Tibial artery (tissue), 4 donors: ENCODE measurements at places on chromosomes 5 and 9.
A peak's percentile ranks its signal among the peaks of the same experiment; 100 is the strongest.

- DNase-seq, result no peak
Measured at GRCh38 chr5:96977228-96977627, 41.3 kb downstream of the LNPEP start.

DNA sequence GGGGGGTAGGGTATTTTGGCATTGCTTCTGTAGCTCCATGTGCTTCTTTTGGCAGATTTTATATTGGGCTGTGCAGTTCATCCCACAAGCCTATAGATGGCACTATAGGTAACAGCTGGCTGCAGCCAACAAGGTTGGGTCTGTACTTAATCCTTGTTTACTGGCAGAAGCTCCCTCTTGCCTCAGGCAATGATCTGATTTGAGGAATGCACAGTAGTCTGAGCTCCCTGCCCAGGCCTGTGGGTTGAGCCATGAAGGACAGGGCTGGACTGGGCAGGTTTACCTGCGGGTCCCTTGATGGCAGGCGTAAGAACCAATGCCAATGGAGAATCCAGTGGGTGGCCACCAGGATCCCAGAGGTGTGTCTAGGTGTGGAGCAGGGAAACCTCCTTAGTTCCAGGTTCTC is 11.7 kb upstream of the OR1J2 start:
- DNase-seq, result no peak

DNA sequence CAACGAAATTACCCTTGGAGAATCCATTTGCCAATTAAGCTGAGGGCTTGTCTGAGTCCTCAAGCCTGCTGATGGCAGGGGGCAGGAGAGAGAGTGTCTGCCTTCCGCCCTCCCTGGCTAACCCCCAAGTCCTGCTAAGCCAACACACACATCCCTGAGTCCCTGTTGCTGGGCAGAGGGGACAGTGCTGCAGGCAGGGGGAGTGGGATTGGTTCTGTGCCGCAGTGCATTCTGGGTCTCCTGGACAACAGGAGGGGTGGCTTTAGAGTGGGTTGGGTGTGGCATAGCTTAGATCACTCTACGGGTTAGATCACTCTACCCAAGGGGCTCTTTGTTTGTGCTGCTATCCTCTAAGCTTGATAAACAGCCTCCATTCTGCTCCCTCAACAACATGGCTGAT is 427.7 kb downstream of the CDK5RAP2 start:
- no peak for DNase-seq

DNA sequence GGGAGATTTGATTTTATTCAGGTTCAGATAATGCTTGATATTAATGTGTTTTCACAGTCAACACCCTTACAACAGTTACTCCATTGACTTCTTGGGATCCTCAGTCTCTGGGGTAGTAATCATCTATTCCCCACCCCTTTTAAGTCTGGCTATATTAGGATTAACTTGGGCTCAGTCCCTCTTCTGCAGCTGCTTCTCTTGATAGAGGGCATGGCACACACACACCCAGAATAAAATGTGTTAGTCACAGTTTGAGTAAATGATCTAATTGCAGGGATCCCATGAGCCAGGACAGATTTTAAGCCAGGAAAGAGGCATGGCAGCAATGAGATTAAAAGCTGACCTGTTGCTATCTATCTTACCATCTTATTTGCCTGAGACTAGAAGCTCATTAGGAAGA is 53.7 kb upstream of the VLDLR start:
- no peak for DNase-seq

GRCh38 chr9:133050142-133050541 is 11.6 kb upstream of the CEL start:
- DNase-seq, result no peak

DNA sequence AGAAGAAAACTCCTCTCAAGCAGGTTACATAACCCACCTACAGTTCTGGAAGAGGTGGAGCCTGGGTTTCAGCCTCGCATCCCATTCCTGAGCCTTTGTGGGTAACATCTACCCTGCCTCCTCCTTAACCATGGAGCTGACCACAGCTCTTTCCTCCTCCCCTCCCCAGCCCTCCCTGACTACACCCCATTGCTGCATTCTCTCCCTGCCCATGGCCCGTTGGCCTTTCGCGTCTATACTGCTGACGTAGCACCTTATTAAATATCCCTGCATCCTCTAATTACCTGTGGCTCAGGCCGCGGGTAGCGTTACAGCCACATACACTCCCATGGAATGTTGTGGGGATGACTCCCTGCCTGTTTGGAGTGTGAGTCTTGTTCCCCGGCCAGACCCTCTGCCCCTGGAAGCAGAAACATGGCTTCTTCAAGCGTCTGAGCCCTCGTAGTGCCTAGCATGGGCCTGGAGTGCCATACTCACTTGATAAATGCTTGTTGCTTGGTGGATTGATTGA is 72.8 kb downstream of the WWC1 start:
- peak; percentile 51 for DNase-seq

DNA sequence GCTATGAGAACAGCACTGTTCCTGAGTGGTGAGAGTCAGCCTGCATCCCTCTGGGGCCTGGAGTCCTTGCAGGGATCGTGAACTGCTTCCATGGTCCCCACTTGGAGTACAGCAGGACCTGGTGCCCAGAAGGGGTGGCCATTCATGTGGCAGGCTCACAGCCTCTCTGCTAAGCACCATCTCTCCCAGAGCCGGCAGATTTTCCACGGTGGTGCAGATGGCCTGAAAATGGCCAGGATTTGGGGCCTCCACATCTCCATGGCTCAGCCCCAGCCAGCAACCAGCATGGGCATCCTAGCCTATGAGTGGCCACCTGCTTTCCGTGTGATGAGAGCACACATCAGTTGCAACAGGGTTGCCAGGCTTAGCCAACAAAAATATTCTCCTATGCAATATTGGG is 33.9 kb upstream of the SEMA4D start:
- peak; percentile 23 for DNase-seq

GRCh38 chr9:11233696-11234095 is 620.9 kb upstream of the PTPRD start:
- no peak for DNase-seq

DNA sequence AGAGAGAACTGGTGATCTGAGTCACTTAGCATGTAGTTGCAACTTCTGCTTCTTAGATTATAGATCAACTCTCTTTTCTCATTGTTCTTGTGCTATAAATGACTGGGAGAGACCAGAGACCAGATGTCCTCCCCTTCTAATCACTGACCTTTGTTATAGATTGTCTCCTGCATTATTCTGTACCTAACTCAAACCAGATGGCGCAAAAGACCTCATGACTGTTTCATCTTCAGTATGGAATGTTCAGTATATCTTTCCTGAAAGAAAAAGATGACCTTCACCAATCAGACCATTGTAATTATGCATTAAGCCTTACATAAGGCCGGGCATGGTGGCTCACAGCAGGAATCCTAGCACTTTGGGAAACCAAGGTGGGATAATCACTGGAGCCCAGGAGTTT is 30.5 kb upstream of the ADAM19 start:
- no peak for DNase-seq

DNA sequence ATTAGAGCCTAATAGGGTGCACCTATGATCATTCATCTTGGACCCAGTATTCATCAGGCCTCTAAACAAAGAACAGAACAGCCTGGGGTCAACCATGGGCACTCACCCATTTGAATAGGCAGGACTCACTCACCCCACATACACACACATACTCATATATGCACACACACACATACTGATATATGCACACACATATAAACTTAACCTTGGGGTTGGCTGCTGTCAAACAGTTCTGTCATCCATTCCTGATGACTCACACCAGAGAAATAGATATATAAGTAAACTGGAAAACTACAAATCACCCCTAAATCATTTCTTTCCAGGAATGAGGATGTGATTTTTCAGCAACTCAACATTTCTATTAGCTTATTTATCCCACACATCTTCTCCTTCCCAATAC is 51.3 kb downstream of the ARL15 start:
- no peak for DNase-seq

GRCh38 chr9:105296877-105297287 is 52.4 kb downstream of the SLC44A1 start:
- no peak for DNase-seq

DNA sequence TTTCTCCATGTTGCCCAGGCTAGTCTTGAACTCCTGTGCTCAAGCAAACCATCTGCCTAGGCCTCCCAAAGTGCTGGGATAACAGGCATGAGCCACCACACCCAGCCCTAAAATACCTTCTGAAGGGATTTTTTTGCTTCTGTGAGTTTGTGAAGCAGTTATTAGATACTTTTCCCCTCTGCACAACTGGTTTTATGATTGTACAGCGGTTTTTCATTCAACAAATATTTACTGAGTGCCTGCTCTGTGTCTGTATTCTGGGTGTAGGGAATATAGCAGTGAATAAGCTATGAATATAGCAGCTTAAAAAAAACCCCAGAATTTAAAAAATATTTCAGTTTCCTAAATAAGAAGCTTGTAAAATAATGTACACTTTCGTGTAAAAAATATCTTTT is 2.3 kb downstream of the SNX24 start:
- DNase-seq, result no peak

GRCh38 chr5:71986101-71986500 is 121.2 kb upstream of the MAP1B start:
- DNase-seq, result no peak

GRCh38 chr9:135356796-135357195 is 122.8 kb upstream of the PPP1R26 start:
- DNase-seq, result no peak

DNA sequence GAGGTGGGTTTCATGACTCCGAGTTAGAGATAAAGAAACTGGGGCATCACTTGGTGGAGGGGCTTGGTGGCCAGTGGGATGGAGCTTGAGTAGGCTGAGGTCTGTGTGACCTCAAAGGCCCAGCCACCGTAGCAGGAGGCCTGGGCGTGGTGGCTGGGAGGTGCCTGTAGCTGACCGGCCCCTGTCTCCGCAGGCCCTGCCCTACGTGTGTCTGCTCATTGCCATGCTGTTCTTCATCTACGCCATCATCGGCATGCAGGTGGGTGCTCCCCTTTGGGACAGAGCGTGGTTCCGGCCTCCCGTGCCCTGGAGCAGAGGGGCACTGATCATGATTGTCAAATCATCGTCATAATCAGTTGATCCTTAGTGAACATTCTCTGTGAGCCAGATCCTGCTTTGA is 196.2 kb downstream of the CACNA1B start:
- peak; percentile 49 for DNase-seq

DNA sequence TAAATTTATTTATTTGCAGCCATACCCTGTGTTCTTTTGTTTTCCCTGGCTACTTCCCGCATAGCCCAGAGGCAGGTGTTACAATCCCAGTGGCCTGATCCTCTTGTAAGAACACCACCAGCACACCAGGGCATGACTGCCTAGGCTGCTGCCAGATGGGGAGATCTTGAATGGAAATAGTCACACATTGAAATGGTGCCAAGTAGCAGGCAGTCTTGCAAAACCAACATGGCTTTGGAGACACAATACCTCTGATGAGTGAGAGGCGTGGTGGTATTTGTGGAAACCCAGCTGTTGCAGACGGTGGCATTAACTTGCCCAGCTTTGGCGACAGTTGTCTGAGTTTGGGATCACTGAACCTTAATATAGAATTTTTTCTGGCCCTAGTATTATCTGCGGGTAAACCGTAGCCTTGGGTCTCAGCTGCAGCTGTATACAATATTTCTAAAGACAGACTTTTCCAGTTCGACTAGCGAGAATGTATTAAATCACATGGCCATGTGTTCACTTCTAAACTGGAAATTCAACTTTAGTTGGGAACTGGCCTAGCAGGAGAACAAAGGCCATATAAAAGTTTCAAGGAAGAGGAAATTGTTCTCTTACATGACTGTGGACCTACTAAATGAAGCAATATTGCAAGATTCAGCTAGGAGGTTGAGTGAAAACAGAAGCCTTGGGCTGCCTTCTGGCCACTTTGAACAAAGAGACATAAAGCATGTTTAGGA is 277.0 kb downstream of the SMARCA2 start:
- no peak for DNase-seq

GRCh38 chr5:74693191-74693590 is 8.2 kb downstream of the HEXB start:
- DNase-seq, result no peak

DNA sequence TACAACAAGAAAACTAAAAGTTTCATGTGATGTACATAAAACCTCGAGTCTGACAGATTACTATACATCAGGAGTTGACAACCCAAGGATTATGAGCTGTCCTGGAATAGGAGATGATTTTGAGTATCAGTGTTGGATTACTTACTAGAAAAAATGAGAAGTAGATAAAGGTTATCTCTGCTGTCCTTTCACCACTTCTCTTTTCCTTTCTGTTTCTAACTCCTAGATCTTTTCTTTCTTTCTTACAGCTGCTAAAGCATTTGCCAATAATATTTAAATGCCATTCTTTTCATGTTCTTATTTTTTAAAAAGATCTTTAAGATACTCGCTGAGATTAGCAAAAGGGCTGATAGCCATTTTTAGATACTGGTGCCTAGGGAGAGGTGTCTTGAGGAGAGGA is 14.8 kb downstream of the RBM27 start:
- no peak for DNase-seq

- DNase-seq, result no peak
Measured at GRCh38 chr5:112064956-112065355, 308.0 kb upstream of the NREP start.

- no peak for DNase-seq
Measured at GRCh38 chr5:124538931-124539330, 207.5 kb downstream of the ZNF608 start.

GRCh38 chr9:36050476-36050875 is 13.8 kb downstream of the RECK start:
- no peak for DNase-seq

DNA sequence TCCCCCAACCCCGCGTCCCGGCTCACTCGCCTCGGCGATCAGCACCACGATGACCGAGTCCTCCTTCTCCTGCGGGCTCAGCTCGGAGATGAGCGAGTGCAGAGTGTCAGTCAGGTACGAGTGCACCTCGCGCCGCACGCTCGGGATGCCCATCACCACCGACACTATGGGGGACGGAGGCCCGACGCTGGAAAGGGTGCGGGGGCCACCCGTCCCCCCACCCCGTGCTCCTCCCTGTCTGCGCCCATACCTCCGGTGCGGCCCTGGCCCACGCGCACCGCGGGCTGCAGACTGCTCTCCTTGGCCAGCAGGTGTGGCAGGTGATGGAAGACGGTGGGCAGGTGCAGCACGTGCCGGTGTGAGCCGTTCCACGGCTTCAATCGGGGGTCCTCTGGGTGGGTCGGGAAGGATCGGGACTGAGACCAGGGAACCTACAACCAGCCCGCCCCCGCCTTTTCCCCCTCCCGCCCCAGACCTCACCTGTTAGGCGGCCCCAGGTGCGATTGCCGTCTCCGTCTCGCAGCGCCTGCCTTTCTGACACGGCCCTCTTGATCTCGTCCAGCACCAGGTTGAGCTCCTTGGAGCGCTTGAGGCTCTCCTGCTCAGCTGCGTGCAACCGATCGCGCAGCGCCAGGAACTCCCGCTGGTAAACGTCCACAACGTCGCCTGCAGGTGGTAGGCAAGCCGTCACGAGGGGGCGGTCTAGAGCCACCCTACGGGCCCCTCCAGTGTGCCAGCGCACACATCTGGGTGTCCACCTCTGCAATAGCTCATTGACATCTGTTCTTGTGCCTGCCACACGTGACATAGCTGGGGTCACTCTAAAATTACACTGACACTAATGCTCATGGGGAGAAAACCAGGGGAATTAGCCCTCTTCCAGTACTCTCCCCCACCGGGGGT is 5.1 kb downstream of the MGAT4B start:
- DNase-seq, result peak; percentile 65

GRCh38 chr5:139765409-139766217 is 30.0 kb upstream of the PSD2 start:
- peak; percentile 61 for DNase-seq
